ENCODE measurements at places on chromosomes 6 and 20.

GRCh38 chr6:90425161-90425641 lies 128.6 kb upstream of the BACH2 start:
- no peak for DNase-seq

DNA sequence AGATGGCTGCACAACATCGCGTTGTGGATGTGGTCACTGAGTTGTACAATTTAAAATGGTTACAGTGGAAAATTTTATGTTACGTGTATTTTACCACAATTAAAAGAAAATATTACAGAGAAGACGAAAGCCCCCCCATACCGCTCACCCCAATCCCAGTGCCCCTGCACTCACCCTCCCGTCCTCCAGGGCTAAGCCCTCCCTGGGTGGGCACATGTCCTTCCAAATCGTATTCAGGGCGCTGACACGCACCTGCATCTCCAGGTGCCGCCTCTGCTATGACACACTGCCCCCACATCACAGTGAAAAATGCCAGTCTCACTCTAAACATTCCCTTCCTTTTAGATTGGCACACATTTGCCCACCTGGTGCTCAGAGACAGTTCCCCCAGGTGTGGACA lies 49.4 kb downstream of the PSMG4 start:
- DNase-seq: no peak

DNA sequence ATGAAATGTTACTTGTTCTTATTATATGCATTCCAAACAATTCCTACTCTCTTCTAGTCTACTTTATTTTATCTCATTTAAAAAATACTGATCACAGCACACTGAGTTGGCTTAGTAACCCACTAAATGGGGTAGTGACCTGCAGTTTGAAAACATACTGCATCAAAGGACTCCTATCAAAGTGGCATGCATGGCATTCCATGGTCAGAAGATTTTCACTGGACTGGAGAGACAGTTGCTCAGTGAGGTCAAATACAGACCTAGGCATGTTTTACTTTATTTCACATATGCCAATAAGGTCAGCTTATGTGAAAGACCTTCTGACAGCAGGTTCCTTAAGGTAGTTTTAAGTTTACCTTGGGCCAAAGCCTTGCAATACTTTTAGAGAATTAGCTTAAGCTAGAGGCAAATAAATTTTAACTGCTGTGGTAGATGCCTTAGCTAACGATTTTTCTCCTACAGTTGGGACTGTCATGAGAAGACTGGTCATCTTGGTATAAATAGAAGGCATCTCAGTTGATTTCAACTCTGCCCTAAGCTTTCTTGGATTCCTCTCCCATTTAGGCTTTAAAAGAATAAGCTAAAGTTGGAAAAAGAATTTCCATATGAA lies 35.1 kb downstream of the TPD52L1 start:
- DNase-seq: no peak

GRCh38 chr6:41596096-41596685 lies 42.1 kb upstream of the MDFI start:
- no peak for DNase-seq

DNA sequence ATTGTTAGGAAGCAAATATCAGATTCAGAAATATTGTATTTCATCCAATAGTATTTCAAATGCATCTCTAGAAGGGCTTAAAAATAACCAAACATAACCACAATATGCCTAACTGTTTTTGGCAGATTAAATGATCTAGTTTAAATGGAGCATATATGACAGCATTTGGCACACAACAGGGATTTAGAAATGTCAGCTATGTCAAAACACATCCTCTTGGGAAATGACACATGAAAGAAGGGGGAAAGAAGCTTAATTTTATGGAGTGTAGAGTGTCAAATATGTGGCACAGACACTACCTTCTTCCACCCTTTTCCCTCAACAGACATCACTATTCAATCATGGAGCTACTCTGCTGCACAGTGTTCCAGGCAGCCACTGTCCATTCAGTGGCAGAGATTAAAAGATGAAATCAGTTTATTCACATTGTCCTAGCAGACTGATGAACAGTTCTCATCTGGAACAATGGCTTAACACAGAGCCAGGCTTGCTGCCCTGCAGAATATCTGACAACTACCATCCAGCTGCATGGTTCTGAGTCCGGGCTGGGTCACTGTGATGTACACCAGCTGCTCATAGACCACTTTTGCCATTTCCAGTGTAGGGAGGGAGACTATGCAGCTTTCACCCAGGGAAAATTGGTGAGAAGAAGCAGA lies 349.8 kb downstream of the DHX35 start:
- no peak for DNase-seq

DNA sequence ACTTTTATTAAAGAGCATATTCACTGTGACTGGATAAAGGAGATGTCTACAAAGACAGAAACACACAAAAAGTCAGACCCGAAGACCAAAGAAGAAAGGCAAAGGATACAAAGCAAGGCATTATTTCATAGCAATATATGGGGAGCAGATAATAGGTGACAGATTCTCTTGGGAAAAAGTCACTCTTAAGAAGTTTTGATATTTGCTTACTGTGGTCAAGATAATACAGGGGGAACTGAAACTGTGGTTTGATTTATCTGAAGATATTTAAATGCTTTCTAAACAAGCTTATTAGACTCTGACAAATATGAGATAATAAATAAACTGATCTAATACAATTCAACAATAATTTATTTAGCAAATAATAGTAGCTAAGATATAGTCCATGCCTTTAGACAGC lies 14.7 kb downstream of the CYP39A1 start:
- DNase-seq: no peak

DNA sequence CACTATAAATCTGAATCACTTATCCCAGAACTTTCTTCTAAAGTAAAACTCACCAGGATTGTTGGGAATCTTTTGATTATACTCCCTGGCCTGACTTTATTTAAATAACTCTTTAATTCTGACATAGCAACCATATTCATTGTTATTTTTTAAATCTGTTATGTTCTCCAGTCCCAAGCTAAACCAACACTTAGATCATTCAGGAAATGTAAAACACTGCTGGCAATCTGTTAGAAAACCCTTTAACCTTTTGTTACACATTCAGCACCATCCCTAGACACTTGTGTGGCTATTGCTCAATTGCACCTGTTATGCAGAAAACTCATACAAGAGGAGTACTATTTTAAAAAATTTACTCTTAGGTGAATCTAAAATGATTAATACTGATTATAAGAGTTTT lies 101.8 kb upstream of the NHSL1 start:
- no peak for DNase-seq

DNA sequence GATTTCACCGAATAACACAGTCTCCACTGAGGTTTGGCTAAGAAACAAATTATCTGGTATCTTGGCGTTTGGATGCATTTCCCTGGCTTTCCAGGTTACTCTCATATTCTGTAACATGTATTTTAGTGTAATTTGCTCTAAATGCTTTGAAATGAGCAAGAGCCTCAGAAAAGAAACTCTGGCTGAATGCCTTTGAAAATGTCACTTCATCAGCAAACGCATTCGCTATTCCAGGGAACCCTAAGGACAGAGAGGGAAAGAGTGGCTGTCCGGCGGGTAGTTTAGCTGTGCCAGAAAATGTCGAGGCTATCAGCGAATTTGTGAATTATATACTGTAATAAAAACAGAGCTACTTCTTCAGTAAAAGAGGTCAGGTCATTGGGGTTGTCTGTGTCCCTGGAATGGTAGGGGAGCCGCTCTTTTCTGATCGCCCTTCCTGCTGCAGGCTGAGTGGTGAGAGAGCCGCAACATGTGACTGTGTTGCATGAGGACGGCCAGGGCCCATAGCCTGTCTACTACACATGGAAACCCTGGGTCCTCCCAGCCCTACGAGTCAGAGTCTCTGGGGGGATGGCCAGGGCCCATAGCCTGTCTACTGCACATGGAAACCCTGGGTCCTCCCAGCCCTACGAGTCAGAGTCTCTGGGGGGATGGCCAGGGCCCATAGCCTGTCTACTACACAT lies 57.3 kb downstream of the SMOC2 start:
- DNase-seq: no peak

DNA sequence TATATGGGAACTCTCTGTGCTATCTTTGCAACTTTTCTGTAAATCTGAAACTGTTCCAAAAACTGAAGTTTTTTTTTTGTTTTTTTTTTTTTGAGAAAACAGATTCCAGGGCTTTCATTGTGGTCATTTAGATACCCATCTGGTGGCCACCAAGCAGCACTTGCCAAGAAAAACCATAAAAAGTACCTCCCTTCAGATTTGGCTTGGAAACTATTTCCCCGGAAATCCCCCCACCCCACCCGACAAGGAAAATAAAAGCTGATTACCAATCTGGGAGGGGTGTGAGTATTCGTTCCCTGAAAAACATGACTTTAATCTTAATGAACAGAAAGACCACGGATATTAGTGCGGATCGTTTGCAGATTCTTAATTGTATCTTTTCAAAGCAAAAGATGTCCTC lies 1.9 kb downstream of the NFATC2 start:
- DNase-seq: no peak

GRCh38 chr6:138428944-138429598 lies 25.0 kb downstream of the HEBP2 start:
- DNase-seq: peak; percentile 80

GRCh38 chr20:56445540-56445939 lies 22.9 kb upstream of the RTF2 start:
- DNase-seq: no peak

- no peak for DNase-seq
These were observed 38.5 kb downstream of the HTR1B start for GRCh38 chr6:77424761-77425160.

- no peak for DNase-seq
These were observed 371.7 kb upstream of the SASH1 start for GRCh38 chr6:147970970-147971369.

DNA sequence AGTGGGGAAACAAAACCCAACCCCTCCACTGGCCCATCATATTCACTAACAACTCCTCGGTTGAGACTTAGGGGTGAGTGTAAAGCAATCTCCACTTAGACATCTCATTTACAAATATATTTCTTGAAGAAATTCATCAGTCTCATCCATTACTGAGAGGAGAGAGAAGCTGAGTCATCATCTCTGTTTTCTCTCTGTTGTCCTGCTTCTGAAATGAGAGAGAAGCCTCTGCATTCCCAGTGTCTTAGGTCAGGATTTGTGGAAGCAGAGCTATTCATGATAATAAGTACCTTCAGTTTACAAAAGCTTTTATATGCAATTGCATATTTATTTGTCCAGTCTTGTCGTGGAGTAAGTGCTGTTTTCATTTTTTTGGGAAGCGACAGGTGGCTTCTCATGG lies 879 bp downstream of the MEP1A start:
- DNase-seq: no peak

GRCh38 chr6:135141728-135142127 lies 39.4 kb upstream of the MYB start:
- DNase-seq: no peak

GRCh38 chr6:128337619-128338018 lies 182.8 kb downstream of the PTPRK start:
- no peak for DNase-seq

Measured in hematopoietic multipotent progenitor cell (in vitro differentiated cells).